Breast epithelium (tissue), 4 donors: ENCODE measurements at places on chromosomes 4 and X. TPM values are rescaled to one million over a fixed set of nuclear protein-coding genes. Genes with fewer than 3 reads are reported as not detected.

Gene TMEM150C
- 38.3 TPM for total RNA-seq

- no peaks in the 10 kb centered on the region for H3K36me3 ChIP-seq
- no peak overlapping the region for H3K4me3 ChIP-seq
- no peak overlapping the region for H3K27ac ChIP-seq
These were observed 42.7 kb downstream of the KIF4A start for GRCh38 chrX:70332600-70332999.

- no peaks in the 10 kb centered on the region for H3K27me3 ChIP-seq
- no peak overlapping the region for H3K27ac ChIP-seq
- no peaks in the 10 kb centered on the region for H3K4me1 ChIP-seq
These were observed 30.4 kb downstream of the CLDN34 start for GRCh38 chrX:9997524-9997923.

Gene SMIM10L2A
- 2.0 TPM for total RNA-seq

- no peaks in the 10 kb centered on the region for H3K27me3 ChIP-seq
- no peaks in the 10 kb centered on the region for H3K36me3 ChIP-seq
- H3K4me1 ChIP-seq: no peaks in the 10 kb centered on the region
- H3K27ac ChIP-seq: no peak overlapping the region
- no peak overlapping the region for H3K4me3 ChIP-seq
These were observed 230.8 kb downstream of the CPE start for GRCh38 chr4:165609653-165610052.
